ENCODE measurements at places on chromosomes 2 and 18.

- DNase-seq, result no peak
Observed at GRCh38 chr2:186733414-186733813, 39.6 kb downstream of the FAM171B start.

GRCh38 chr2:133717497-133717896, 149.2 kb upstream of the NCKAP5 start:
- DNase-seq, result no peak

- no peak for DNase-seq
Observed at GRCh38 chr18:70386582-70386981, 97.7 kb downstream of the SOCS6 start.

DNA sequence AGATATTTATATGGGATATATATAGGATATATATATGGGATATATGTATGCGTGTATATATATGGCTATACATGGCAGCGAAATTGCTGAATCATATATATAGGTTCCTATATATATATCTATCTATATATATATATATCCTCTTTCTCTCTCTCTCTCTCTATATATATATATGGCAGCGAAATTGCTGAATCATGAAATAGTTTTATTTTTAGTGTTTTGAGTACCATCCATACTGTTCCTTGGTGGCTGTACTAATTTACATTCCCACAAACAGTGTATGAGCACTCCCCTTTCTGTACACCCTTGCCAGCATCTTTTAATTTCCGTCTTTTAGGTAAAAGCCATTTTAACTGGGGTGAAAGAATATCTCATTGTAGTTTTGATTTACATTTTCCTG, 397.6 kb upstream of the LINC00305 start:
- no peak for DNase-seq

- no peak for DNase-seq
Observed at GRCh38 chr2:147255812-147256211, 589.0 kb upstream of the ACVR2A start.

DNA sequence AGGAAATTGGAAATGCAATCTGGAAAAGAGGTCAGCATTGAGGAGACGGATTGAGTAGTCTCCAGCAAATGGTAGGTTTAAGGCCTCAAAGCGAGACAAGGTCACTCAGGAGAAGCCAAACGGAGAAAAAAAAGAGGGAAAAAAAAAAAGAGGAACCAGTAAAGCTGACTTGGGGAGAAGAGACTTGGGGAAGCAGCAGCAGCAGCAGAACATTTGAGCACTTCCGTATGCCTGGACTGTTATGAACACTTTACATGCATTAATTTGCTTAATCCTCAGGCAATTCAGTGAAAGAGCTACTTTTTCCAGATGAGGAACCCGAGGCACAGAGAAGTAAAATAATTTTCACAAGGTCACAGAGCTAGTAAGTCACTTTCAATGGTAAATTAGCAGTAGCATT, 81.3 kb downstream of the OSBPL6 start:
- DNase-seq, result no peak

- no peak for DNase-seq
Observed at GRCh38 chr2:223041527-223042109, 10.4 kb upstream of the KCNE4 start.

GRCh38 chr2:25981596-25982272, 563 bp downstream of the KIF3C start:
- DNase-seq, result peak; percentile 23

GRCh38 chr18:59514203-59514602, 155.1 kb upstream of the LMAN1 start:
- no peak for DNase-seq

DNA sequence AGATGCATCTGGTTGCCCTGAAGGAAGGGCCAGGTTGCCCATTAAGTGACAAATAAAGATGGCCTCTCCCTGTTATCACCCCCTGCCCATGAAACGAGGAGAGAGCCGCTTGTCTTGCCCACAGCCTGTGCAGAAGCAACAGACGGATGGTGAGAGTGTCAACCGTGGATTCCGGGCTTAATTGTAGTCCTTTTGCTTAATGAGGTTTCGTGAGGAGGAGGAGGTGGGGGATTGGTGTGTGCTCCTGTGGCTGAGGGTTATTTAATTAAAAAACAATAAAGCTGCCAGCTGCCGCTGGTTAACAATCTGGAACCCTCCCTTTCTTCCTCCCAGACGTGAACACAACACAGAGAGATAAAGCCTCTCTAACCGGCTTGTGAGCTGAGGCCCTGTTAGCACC, 188.0 kb upstream of the PARD3B start:
- DNase-seq, result no peak

DNA sequence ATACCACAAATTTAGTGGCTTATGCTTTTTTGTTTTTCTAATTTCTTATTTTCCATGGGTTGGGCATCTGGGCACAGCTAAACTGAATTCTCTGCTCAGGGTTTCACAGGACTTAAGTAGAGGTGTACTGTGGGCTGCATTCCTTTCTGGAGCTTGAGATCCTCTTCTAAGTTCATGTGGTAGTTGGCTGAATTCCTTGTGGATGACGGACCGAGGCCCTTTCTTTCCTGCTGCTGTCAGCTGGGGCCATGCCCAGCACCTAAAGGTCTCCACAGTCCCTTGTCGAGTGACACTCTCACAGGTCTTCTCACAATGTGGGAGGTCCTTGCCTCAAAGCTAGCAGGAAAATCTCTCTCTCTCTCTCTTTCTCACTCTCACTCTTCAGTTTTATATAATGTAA, 433.5 kb upstream of the LRATD1 start:
- no peak for DNase-seq

DNA sequence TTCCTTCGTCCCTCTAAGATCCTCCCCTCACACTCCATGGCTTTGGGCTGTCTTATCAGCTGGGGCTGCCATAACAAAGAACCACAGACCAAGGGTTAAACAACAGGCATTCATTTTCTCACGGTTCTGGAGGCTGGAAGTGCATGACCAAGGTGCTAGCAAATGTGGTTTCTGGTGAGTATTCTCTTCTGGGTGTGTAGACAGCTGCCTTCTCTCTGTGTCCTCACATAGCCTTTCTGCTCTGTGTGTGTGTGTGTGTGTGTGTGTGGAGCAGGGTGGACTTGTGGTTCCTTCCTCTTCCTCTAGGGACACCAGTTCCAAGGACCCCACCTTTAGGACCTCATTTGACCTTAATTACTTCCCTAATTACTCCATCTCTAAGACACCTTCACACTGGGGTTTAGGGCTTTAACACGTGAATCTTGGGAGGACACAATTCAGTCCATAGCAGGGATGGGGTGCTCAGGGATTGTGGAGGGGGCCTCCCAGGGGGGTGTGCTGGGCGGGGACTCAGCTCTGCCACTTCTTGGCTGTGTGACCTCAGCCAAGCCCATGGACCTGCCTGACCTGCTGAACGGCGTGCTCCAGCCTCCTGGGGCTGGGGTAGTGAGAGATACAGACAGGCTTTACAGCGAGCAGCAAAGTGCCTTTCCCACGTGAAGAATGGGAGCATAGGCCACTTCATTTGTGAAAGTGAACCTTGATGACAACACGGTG, 38.0 kb downstream of the ACKR3 start:
- DNase-seq, result no peak

GRCh38 chr2:143640826-143641225, 511.6 kb downstream of the ARHGAP15 start:
- DNase-seq, result no peak

- no peak for DNase-seq
Observed at GRCh38 chr18:72206814-72207213, 337.3 kb downstream of the CBLN2 start.

DNA sequence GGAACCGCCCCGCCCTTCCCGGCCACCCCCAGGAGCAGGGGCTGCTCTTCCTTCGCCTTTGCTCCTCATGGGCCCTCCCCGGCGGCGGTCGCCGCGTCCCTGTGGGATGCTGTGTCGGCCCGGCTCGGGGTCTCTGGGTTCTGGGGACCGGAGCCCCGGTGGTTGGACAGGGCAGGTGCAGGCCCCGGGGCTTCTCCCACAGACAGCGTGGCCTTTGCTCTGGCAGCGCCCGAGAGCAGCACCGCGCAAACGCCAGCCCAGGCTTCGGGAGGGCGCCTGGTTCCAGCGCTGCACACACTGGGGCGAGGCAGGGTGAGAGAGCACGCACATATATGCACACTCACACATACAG, 9.0 kb upstream of the KCNG2 start:
- DNase-seq, result no peak

GRCh38 chr2:39411181-39411944, 25.7 kb downstream of the MAP4K3 start:
- DNase-seq, result no peak

DNA sequence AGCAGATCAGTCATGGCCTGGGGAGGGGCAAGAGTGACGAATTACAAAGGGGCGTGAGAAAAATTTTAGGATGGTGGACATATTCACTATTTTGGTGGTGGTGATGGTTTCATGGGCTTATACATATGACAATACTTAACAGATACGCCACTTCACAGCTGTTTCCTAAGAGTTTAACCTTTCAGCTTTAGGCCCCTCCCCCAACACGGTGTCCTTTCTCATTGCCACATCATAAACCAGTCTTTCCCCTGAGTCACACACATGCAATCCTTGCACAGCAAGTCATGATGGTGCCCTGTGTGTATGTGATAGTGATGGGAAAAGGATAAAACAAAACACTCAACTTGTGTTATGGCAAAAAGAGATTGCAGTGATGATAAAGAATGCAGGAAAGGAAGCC, 47.6 kb upstream of the IL1R1 start:
- no peak for DNase-seq

DNA sequence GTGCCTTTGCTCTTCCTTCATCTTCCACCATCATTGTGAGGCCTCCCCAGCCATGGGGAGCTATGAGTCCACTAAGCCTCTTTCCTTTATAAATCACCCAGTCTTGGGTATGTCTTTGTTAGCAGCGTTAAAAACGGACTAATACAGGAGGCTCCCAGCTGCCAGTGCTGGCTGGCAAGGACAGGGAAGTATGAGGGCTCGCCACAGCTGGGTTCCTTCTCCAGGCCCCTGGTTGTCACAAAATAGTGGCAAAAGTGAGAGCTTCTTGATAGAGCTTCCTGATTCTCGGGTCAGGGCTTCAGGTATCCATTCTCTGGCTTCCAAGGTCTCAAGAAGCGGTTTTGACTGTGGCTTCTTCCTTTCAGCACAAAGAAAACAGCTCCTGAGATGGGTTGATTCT, 85.0 kb downstream of the ZNF516 start:
- no peak for DNase-seq

DNA sequence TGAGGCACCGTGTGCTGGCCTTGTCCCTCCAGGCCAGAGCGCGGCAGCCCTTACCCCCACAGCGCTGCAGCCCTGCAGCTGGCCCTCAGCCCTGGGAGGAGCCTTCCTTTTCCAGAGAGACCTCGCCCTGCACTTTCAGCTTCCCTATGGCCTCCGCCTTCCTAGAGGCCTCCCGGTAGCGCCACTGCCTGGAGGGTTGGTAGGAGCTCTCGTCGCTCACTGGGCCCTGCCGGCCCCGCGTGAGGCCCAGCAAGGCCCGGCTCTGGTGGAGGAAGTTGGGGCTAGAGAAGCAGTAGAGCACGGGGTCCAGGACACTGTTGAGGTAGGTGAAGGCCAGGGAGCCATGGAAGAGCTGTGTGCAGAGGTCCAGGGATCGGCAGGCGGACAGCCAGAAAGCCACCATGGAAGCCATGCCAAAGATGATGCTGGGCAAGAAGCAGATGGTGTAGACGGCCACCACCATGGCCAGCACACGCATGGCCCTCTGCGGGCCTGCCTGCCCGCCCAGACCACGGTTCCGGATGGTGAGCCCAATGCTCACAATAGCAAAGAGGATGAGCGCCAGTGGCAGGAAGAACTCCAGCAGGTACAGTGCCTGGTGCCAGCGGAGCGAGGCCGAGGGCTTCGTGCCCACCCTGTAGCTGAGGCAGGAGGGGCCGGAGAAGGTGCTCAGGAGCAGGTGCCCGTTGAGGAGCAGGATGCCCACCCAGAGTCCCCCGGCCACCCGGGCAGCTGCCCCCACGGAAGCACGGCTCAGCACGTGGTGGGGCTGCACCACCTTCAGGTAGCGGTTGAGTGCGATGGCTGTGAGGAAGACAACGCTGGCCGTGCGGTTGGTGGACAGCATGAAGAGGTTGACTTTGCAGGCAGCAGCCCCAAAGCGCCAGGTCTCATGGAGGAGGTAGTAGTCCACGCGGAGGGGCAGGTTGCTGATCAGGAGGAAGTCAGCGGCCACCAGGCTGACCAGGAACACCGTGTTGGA, 821 bp downstream of the OXER1 start:
- DNase-seq, result no peak

DNA sequence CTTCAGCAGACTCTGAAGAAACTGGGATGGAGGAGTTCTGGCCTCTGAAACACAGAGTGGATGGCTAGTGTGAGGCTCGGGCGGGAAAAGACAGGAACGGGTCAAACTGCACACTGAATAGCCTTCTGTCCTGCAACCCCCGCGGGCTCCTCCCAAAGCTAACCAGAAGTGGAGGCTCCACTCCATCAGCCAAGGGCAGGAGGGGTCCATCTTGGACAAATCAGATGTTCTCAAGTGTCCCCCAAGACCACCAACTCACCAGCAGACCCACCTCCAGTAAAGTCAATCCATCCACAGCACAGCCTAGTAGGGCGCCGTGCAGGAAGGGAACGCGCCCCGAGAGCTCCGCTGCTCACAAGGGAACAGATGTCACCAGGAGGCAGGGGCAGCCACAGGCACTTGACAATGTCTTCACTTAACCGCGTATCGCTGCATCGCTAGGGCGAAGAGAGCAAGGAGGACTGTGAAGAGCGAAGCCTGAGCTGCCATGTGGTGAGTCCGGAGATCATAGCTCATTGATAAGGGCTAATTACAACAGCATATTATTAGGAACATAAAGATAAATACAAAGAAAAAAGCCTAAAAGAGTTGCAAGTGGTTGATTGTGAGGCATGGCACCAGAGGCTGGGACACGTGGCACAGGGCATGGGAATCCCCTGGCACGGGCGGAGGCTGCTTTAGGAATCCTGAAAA, 494.6 kb upstream of the MYT1L start:
- no peak for DNase-seq

GRCh38 chr2:207164006-207164831, 1.5 kb downstream of the KLF7 start:
- no peak for DNase-seq

- no peak for DNase-seq
Observed at GRCh38 chr2:66555091-66555490, 120.2 kb downstream of the MEIS1 start.

GRCh38 chr2:230075988-230076631, 7.4 kb upstream of the SLC16A14 start:
- DNase-seq, result no peak

DNA sequence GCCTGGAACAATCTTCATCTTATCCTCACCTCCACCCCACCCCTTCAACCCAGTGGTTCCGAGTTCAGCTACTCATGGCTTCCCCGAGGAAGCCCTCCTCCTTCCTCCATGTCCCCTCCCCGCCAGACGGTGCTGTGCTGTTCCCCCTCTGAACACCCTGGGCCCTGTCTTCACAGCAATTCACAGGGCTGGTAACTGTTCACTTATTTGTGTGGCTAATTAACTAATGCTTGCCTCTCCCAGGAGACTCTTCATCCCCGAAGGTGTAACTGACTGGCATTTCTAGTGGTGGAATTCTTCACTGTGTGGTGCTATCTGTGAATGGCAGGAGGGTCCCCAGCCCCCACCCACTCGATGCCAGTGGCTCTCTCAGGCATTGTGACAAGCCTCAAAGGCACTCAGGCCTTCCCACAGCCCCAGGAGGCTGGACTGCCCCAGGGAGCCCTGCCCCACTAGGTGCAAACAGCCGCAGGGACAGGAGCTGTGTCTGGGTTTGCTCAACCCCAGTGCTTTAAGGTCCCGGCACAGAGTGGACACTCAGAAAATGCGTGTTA, 133.7 kb upstream of the ID2 start:
- DNase-seq, result no peak

GRCh38 chr2:69086466-69086865, 73.5 kb downstream of the ANTXR1 start:
- DNase-seq, result no peak

All from effector CD4-positive, alpha-beta T cell (primary cell).